ENCODE measurements at places on chromosomes 11 and 22.
A peak's percentile ranks its signal among the peaks of the same experiment; 100 is the strongest.

DNA sequence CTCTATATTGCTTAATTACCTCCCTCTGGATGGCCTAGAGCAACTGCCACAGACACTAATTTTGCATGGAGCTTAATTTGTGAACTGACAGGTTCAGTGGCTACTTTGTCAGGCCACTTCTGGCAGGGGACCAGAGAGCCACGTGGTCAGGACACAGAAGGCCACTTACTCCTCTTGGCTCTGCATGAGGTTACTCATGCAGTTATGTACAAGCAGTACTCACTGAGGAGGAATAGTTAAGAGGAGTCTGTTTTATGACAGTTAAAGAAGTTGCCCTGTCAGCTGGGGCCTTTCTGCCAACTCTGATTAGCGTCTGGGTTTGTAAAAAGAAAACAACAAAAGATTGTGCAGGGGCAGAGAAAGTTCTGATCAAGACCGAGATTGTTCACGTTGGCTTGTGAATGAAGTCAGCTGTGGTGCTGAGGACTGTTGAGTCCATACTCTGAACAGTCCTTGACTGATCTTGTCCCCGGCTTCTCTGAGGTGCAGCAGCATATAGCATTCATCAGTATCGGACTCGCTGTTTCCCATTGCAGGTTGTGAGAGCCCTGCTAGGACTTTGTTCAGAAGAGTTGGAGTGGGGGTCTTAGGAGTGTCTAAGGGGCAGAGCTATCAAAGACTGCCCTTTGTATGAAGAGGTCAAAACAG, 41.4 kb downstream of the PPFIBP2 start:
- DNase-seq, result no peak

DNA sequence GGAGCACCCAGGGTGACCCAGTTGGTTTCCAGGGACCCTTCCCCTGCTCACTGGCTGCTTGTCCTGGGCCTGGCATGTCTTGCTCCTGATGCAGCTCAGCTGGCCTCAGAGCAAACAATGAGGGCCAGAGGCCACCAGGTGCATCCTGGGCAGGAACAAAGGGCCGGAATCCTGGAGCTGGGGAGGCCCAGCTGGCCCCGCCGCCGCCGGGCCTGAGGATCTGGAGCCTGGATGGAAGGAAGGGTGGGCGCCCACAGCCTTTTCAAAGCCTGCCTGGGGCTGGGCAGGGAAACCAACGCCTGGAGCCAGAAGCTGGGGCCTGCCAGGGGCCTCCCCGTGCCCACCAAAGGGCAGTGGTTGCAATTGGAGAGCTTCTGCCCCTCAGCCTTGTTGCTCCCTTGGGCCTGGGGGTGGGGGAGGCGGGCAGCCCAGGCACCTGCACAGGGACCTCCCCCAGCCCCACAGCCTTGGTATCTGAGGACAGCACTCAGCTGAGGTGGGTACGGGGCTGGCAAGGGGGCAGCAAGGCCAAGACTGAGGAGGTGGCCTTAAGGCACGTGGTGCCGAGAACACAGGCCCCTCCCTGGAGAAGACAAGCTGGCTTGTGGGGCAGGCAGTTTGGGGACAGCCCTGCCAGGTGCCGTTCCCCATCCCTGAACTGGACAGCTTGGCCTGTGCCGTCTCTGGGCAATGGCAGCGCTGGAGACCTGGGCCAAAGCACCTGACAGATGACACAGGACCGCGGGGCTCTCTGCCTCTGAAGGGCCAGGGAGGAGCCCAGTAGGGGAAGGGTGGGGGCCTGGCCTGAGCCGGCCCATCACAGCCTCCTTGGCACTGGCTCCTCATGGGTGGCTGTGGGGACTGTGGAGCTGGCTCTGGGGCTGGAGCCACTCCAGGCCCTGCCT, 7.1 kb upstream of the ADORA2A start:
- no peak for DNase-seq

GRCh38 chr11:66339686-66340483, 3.7 kb upstream of the RIN1 start:
- DNase-seq, result no peak

- no peak for DNase-seq
These were observed 12.1 kb downstream of the TSPAN4 start for GRCh38 chr11:854601-855329.

DNA sequence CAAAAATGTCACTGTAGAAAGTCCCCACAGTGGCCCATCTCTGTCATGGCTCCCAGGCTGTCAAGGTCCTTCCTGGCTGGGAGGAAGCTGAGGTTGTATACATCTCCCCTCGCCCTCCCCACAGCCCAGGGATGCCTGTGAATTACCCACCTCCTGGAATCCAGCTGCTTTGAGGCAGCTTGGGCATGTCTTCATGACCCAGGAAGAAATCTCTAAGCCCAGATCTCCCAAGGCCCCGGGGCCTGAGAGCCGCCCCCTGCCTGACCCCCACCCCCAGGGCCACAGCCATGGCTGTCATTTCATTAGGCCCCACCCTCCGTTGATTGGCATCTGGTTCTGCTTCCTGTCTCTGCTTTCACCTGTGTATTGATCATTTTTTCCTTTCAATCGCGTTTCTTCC, 207.5 kb downstream of the TBC1D22A start:
- no peak for DNase-seq

DNA sequence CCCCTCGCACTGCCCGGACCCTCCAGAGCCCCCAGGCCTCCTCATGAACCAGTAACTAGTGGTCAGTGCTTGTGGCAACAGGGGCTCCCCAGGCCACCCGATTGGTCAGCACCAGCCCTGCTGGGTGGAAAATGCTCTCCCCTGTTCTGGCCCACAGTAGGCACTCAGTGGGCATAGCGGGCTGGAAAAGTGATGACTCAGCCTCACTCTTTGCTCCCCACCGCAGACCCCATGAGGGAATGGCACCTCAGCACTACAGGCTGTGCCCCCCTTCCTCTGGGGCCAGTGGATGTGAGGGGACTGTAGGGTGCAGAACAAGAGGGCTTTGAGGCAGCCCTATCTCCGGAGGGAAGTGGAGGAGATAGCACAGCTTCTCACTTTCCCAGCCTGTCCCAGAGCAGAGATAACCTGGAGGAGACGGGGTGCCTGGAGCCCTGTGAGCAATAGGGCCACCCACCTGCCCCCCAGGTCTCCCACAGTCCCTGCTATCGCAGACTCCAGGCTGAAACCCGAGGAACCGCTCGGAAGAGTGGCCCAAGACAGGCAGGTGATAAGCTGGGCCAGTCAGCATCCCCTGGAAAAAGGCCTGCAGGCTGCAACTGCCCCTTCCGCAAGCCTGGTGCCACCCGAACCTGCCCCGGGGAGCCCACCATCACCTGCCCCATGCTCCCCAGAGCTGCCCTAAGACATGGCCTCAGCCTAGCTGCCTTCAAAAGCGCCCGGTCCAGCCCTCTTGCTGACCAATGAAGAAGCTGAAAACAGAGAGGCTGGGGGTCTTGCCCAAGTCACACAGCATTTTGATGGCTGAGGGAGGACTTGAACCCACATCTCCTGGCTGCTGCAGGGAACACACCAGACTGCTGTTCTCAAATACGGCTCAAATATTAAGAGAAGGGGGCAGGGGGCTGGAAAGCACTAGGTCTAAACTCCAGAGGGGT, 29.4 kb upstream of the PDGFB start:
- DNase-seq, result no peak

GRCh38 chr22:45202333-45203149, 38.2 kb downstream of the KIAA0930 start:
- no peak for DNase-seq

GRCh38 chr11:61679893-61680621, at the start of gene DAGLA:
TSS of gene DAGLA (plus strand) at chr11:61680391. CDS start at chr11:61720156, 39,765 bp downstream.
- DNase-seq, result peak; percentile 64

GRCh38 chr11:128653801-128654231, 40.1 kb upstream of the FLI1 start:
- DNase-seq, result peak; percentile 24

All from CD4-positive, alpha-beta T cell treated with Interferon alpha-2 for 1 hour (primary cell).